ENCODE measurements at places on chromosomes 11 and 22. TPM values are rescaled to one million over a fixed set of nuclear protein-coding genes. Genes with fewer than 3 reads are reported as not detected.

ELMOD1 gene
- total RNA-seq = 0.34 TPM

CDON gene
- total RNA-seq = 5.3 TPM

GAB4 gene
- total RNA-seq = not detected

HTR3A gene
- not detected for total RNA-seq

OVOL1 gene
- 19.0 TPM for total RNA-seq

Data from nasal cavity respiratory epithelium epithelial cell of viscerocranial mucosa (primary cell).